ENCODE measurements at places on chromosomes 2 and 18.
A peak's percentile ranks its signal among the peaks of the same experiment; 100 is the strongest.

GRCh38 chr2:31420936-31421335 is 6.4 kb upstream of the XDH start:
- no peak for DNase-seq

DNA sequence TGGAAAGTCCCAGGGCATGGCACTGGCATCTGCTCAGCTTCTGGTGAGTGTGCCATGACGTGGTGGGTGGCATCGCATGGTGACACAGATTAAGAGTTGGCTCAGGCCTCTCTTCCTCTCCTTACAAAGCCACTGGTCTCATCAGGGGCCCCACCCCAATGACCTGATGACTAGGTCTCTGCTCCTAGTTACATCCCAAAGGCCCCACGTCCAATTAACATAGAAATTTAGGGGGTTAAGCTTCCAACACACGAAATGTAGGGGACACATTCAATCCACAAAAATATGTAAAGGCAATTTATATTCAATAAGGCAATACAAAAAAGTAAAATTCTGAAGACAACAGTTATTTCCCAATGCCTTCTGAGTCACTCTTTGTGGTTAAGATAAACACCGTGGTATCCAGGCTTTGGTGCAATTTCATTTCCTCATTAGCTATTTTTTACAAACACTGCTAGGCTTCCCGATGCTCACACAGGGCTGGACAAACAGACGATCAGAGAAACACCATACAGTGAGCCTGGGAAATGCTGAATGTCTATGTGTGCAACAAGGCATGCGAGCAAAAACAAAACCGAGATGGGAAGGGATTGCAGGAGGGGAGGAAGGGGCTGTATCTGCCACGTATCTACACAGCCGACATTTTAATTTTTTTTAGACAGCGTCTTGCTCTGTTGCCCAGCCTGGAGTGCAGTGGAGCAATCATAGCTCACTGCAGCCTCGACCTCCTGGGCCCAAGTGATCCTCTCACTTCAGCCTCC is 67.2 kb downstream of the MBP start:
- no peak for DNase-seq

- no peak for DNase-seq
Measured at GRCh38 chr2:64613276-64613675, 40.4 kb downstream of the SERTAD2 start.

DNA sequence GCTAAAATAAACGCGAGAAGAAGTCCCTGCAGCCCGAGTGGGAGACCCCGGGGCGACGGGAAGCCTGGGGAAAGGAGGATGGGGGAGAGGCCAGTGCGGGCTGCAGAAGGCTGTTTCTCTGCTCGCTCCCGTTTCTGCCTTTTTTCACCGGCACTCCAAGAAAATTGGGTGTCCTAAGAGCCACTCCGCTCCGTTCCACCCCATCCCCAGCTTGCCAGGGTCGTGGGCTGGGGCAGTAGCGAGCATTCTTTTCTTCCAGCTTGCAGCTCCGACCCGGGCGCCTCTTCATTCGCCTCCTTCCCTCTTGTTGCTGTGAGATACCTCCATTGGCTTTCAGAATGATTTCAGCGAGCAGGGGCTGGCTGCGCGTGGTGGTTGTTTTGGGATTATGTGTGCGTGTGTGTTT is 1.1 kb downstream of the HOXD3 start:
- DNase-seq, result no peak

- no peak for DNase-seq
Measured at GRCh38 chr2:172038604-172039003, 38.9 kb downstream of the METAP1D start.

- no peak for DNase-seq
Measured at GRCh38 chr2:38504169-38504568, 98.6 kb downstream of the HNRNPLL start.

GRCh38 chr18:63457977-63458376 is 18.8 kb upstream of the SERPINB5 start:
- DNase-seq, result no peak

DNA sequence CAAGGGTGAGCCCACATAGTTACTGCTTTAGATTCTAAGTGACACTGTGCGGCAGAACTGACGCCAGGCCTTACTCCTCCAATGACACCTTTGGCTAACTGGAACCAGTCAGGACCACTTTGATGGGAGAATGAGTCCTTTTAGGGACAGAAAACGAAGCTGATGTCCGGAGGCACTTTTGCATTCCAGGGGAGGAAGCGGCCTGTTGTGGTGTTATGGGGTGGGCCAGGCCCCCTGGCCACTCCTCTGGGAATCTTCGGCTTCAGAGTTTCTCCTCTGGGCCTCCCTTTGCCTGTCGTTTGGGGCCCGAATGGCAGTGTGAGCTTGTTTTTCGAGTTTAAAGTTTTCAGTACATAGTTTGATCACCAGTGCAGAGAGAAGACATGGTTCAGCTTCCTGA is 65.9 kb downstream of the MBP start:
- no peak for DNase-seq

GRCh38 chr2:11329776-11330175 is 14.7 kb downstream of the ROCK2 start:
- no peak for DNase-seq

DNA sequence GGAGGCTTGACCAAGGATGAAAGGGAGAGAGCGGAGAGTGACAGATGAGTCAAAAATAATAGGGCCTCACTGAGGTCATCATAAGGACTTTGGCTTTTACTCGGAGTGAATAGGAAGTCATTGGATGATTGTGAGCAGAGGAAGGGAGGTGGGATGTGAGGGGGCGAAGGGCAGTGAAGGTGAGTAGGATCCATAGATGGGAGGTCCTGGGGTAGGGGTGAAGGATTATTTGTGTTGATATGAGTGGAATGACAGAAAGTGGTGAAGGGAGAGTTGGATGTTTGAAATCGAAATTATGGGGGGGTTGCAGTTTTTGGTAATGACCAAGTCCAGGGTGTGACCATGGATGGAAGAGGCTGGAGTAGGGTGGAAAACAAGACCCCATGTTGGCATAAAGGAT is 14.0 kb downstream of the PNO1 start:
- no peak for DNase-seq

DNA sequence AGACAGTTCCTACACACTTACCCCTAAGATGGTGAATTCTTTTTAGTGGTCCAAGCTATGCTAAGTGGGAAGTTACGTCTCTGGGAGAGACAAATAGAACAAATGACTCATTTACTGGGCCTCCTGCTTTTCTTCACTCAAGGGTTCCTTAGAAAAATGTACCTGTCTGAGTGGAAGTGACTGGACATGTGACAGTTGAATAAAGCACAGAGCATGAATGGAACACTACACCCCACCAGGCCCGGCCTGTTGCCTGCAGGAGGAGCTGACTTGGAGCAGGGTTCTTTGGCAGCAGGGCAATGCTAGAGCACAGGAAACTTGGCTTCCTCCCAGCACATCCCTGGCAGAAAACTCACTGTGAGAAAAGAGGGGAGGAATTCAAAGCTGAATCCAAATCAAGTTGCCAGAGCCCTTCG is 451.0 kb upstream of the SETBP1 start:
- no peak for DNase-seq

GRCh38 chr2:68452158-68452900 is 14.8 kb downstream of the FBXO48 start:
- DNase-seq, result no peak

DNA sequence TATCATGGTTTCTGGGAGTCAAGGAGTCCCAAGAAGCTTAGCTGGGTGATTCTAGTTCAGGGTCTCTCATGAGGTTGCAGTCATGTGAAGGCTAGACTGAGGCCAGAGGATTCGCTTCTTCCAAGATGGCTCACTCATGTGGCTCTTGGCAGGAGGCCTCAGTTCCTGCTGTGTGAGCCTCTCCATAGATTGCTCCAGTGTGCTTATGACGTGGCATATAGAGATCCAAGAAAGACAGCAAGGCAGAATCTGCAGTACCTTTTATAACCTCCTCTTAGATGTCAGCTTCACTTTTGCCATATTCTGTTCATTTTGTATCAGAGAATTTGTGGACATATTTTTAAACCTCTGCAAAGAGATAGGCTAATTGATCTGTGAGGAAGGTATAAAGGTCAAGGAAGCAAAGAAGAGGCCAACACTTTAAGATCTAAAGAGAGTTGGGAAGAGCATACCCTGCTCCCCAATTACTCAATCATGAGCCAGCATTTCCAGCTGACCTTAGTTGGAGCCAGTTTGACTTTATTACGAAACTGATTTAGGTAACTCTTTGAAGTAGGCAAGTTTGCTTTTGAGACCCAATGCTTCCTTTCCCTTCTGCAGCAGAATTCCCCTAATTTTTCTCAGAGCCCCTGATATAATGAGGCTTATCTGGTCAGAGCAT is 134.7 kb downstream of the EML6 start:
- DNase-seq, result no peak

- DNase-seq, result no peak
Measured at GRCh38 chr2:43763091-43763490, 10.7 kb upstream of the DYNC2LI1 start.

GRCh38 chr2:85994421-85994777 is 105.6 kb upstream of the ST3GAL5 start:
- DNase-seq, result no peak

- no peak for DNase-seq
Measured at GRCh38 chr2:96859099-96859649, 1.4 kb upstream of the ANKRD39 start.

GRCh38 chr18:12637901-12638643 is 19.8 kb downstream of the SPIRE1 start:
- DNase-seq, result no peak

- DNase-seq, result no peak
Measured at GRCh38 chr2:71898851-71899681, 248.6 kb downstream of the CYP26B1 start.

- no peak for DNase-seq
Measured at GRCh38 chr18:62939926-62940325, 224.6 kb downstream of the PHLPP1 start.

GRCh38 chr2:224133387-224133786 is 94.3 kb upstream of the SERPINE2 start:
- DNase-seq, result no peak

GRCh38 chr2:240449764-240450531 is 14.5 kb downstream of the GPC1 start:
- DNase-seq, result no peak

- DNase-seq, result no peak
Measured at GRCh38 chr2:117760916-117761315, 53.6 kb upstream of the DDX18 start.

- DNase-seq, result peak; percentile 68
Measured at GRCh38 chr18:13823707-13824395, at the start of gene MC5R. Gene MC5R, plus strand, starts transcription at chr18:13824149. Its CDS starts 1,617 bp downstream, at chr18:13825766.

- no peak for DNase-seq
Measured at GRCh38 chr2:26001743-26002351, 19.6 kb upstream of the KIF3C start.

DNA sequence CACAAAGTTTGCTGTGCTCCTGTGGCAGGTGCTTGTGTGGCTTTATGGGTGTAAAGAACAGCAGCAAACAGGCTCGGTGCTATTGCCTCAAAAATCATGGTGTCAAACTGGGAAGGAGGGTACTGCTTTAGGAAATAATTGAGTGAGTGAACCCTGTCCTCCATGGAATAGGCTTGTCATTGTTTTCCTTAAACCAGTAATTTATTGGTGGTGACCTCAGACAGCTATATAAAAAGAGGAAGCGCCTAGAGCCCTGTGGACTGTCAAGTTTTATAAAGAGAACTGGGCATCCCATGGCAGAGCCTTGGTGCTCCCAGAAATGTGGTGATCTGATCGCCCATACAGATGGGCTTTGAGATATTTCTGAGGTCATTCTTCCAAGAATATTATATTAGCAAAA is 4.7 kb upstream of the CXCR4 start:
- no peak for DNase-seq

- no peak for DNase-seq
Measured at GRCh38 chr2:175523001-175523400, 341.5 kb upstream of the ATP5MC3 start.

- DNase-seq, result no peak
Measured at GRCh38 chr2:118969734-118970395, 27.9 kb downstream of the MARCO start.

- no peak for DNase-seq
Measured at GRCh38 chr2:23753291-23754010, 173.5 kb downstream of the ATAD2B start.

GRCh38 chr2:100998235-100998573 is 3.9 kb upstream of the RPL31 start:
- DNase-seq, result no peak

GRCh38 chr2:239440511-239440959 is 39.7 kb upstream of the HDAC4 start:
- DNase-seq, result peak; percentile 69

- DNase-seq, result no peak
Measured at GRCh38 chr2:39210846-39211245, 32.9 kb downstream of the CDKL4 start.

- no peak for DNase-seq
Measured at GRCh38 chr2:230886671-230887071, 21.9 kb downstream of the ITM2C start.

- DNase-seq, result no peak
Measured at GRCh38 chr2:190996947-190997346, 17.0 kb downstream of the STAT1 start.

GRCh38 chr2:98556344-98557033 is 51.8 kb downstream of the COA5 start:
- DNase-seq, result no peak

DNA sequence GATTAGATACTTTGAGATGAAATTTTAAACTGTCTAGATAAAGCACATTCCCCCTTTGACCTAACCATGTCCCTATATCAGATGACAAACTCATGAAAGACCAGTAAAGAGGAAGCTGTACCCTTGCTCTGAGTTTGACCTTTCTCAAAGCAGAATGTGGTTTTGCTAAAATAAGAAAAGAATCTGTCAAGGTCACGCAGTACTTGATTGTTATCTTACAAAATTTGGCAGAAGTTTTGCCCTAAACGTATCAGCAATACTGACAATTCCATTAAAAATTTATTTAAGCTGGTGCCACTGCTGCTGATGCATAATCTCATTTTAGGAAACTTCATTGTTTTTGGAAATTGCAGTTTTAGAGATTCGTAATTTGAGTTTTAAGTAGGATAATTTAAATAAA is 31.2 kb upstream of the GALM start:
- no peak for DNase-seq

DNA sequence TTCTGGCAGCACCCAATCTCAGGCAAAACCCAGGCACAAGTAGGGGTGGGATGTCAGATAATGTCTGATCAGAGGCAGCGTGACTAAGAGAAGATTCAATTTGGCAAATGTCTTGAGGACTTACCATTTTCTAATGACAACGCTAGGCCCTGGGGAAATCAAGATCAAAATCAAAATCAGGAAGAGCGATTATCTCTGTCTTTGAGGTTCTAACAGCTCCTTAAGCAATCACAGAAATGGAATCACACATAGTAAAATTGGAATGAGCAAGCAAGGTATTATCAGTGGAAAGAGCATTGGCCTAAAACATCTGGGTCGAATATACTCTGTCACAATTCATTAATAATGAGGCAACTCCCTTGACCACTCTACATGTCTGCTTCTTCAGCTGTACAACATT is 8.6 kb upstream of the SERPINB2 start:
- DNase-seq, result no peak

DNA sequence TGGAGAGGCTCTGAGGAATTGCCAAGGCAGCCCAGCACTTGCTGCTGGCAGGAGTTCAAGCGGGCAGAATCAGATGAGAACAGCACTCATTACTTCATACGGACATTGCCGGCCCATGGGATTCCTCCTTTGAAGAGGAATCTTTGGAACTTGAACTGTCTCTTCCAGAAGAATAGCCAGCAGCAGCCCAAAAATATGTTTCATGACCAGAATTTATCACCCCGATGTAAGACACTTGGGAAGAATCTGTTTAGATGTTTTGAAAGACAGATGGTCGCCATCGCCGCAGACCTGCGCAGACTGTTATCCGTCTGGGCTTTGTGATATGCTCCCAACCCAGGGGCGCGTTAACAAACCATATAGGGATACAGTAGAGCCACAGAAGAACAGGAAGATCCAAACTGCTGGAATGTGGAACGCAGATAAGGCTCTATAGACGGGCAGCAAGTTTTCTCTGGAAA is 3.7 kb upstream of the ADI1 start:
- no peak for DNase-seq

- peak; percentile 70 for DNase-seq
Measured at GRCh38 chr2:42568401-42569115, at the start of gene MTA3. Gene MTA3, plus strand, starts transcription at chr2:42568632. Its CDS starts 114 bp downstream, at chr2:42568746.
